Adrenal gland (tissue), 19 donors: ENCODE measurements at places on chromosomes 11 and 22. TPM values are rescaled to one million over a fixed set of nuclear protein-coding genes. Genes with fewer than 3 reads are reported as not detected.

DNA sequence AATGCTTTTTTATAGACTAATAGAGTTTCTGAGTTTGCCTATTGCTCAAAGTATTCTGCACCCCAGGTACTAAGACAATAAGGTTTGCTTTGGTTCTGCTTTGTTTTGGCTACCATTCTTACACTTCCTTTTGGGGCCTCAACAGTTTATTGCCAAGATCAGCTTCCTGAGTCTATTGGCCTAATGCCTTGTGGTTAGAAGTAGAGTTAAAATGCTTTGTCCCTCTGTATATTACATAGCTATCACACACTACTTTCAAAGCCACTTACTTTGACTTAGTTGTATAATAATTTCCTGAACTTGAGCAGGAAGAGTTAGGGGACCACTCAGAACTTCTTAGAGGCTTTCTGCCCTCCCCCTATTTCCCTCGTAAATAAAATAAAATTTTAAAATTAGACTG, 96.5 kb downstream of the DLG2 start:
- no peak for DNase-seq

Gene ZNF214
- 2.3 TPM for polyA plus RNA-seq

DNA sequence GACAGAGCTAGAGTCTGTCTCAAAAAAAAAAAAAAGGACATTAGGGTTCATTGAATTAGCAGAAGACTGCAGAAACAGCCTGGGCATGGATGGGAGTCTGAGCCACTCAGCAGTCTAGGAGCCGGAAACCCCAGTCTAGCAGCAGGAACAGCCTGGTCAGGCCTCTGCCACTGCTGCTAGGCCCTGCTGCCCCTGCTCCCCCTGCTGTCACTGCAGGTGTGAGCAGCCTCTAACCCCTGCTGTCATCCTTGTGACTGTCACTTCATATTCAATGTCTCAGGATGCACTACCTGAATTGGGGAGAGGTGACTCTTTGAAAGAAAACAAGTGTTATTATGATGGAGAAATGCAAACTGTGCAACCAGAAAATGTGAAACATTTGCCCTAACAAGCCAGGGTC, 7.0 kb upstream of the DDX17 start:
- no peak for DNase-seq

- no peak for DNase-seq
Measured at GRCh38 chr11:94563848-94564467, 3.2 kb upstream of the PIWIL4 start.

Gene MMP10
- polyA plus RNA-seq = not detected

GRCh38 chr11:103811870-103812455, 224.5 kb upstream of the DDI1 start:
- DNase-seq = no peak

Gene EMID1
- 35.2 TPM for polyA plus RNA-seq
